ENCODE measurements at places on chromosomes 11 and 22.

DNA sequence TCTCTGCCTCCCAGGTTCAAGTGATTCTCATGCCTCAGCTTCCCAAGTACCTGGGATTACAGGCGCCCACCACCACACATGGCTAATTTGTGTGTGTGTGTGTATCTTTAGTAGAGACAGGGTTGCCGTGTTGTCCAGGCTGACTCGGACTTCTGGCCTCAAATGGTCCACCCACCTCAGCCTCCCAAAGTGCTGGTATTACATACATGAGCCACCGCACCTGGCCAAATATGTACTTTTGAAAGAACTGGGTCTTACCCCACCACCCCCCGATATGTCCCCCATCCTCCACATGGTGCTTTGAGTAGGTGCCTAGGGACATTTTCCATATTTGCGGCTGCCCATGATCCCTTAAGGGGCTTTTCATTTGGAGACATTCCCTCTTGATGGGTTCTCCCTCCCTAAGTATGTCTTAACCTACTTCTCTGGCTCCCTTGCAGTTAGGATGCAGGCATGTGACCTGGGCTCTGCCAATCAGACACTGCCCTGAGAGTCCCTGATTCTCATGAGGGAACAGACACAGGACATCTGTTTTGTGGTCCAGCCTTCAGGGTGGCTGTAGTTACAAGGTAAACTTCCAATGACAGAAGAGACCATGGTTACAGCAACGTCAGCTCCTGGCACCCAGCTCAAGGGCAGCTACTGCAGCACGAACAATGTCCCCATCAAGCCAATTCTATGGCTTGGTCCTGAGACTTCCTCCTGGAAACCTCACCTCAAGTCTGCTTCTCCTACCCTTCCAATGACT lies 48.4 kb downstream of the CHST1 start:
- no peak for DNase-seq

- no peak for DNase-seq
These were observed 47.2 kb downstream of the BUD13 start for GRCh38 chr11:116725434-116726221.

- DNase-seq = no peak
These were observed 4.7 kb upstream of the C11orf86 start for GRCh38 chr11:66970371-66970806.

GRCh38 chr11:120564573-120565311 lies 53.2 kb downstream of the GRIK4 start:
- DNase-seq = peak; percentile 37

DNA sequence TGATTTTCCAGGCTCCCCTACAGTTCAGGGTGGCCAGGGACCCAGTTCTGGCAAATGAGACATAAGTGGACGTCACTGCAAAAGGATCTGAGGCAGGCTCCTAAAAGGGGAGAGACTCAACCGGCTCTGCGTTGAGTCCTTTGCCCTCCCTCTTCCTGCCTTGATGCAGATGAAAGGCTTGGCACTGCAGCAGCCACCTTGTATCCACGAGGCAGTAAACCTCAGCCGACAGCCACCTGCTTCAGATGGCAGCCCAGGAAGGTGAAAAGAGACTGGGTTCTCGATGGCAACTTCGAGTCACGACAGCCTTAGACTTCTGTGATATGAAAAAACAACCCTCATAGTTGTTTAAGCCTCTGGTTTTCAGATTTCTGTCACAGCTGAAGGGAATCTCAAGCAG lies 14.7 kb upstream of the TREH start:
- DNase-seq = no peak

- DNase-seq = no peak
These were observed 17.7 kb upstream of the ADORA2A start for GRCh38 chr22:24409707-24410106.

DNA sequence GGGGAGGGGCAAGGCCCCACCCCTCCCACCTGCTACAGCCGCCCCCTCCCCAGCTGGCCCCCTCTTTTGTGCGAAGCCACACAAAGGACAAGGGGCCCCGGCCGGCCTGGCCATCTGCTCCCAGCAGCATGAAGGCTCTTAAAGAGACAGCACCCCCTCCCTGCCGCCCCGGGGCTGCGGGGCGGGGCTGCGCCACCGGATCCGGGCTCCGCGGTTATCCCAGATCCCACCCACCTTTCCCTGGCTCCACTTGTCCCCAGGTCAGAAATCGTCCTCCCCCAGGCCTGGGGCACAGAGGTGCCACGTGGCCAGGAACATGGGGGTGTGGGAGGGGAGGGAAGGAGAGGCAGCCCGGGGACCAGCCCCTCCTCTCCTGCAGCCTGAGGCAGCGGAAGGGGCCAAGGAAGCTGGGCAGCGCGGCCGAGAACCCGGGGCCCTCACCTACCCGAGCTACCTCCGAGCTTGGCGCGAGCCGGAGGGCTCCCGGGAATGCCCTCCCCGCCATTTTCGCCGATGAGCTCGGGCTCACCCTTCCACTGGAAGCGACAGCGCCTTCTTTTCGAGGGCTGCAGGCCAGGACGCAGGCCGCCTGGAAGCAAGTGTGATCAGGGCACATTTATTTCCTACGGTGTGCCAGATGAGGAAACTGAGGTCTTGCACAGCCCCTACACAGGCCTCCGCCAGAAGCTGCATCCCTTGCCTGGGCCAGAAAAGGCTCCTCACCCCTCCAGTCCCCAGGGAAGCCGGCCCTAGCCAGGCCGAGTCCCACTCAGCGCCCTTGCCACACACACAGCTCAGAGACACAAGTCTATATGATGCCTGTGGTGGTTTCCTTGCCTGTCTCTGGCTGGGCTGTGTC lies 2.5 kb upstream of the RCOR2 start:
- no peak for DNase-seq

GRCh38 chr11:67314218-67314617 lies 10.9 kb downstream of the SSH3 start:
- DNase-seq = peak; percentile 39

DNA sequence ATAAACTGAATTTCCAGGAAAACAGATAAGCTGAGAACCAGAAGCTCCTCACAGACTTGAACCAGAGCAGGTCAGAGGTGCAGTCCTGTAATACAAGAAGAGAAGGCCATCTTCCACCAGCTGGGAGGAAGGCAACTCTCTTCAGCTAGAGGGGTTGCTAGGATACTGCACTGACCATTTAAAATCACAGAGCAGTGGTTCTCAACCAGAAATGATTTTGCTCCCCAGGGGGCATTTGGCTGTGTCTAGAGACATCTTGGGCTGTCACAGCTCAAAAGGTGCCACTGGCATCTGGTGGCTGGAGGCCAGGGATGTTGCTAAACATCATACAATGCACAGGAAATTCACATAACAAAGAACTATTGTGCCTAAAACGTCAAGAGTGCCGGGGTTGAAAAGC lies 17.2 kb downstream of the OPCML start:
- DNase-seq = no peak

DNA sequence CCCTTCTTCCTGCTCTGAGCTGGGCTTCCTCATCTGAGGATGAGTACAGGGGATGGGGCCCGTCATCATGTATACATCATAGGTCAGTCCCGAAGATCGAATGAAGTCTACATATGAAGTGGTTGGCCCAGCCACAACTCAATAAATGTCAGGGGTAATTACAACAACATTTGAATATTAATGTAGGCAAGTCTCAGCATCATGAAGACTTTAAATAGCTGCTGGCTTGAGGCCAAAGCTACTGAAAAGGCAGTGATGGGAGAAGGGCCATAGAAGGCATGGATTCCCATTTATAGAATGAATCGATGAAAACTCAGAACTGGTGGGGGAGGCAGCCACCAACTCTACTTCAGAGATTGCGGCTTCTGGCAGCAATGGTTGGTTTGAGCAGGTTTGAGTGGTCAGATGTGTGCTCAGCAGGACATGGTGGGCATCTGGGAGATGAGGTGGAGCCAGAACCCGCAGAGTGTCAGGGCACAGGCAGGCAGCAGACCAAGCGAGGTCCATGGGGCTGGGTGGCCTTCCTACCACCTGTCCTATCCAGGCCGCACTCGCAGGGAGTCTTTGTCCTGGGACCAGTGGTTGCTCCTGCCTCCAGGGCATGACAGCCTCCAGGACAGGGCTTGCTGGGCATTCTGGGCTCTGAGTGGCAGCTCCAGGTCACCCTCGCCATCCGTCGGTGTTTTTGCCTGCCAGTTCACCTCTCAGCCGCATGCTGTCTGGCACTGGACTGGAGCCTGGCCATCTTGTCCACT lies 919.1 kb downstream of the TBC1D22A start:
- DNase-seq = no peak

DNA sequence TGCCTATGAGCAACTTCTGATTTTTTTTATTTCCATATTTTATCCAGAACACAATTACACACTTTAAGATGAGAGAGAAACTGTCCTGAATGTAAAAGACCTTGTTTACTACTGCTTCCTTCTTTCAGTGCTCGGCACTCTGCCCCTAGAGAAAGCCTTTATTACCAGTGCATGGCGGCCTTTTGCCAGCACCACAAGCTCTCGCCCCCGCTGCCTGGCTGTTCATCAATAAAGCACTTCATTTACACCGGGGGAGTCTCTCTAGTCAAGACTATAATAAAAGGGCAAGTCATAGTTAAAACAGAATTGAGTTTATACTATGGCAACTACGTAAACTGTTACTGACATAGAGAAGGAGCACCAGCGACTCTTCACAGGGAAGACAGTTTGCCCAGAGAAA lies 259.5 kb downstream of the CADM1 start:
- DNase-seq = no peak

GRCh38 chr22:25169278-25170031 lies 30.2 kb upstream of the CRYBB3 start:
- DNase-seq = no peak

- no peak for DNase-seq
These were observed 7.0 kb downstream of the MMP10 start for GRCh38 chr11:102773386-102773785.

GRCh38 chr11:86765203-86765602 lies 35.1 kb upstream of the PRSS23 start:
- no peak for DNase-seq

- no peak for DNase-seq
These were observed 80.3 kb downstream of the ALX4 start for GRCh38 chr11:44229624-44230023.

GRCh38 chr11:126474220-126474619 lies 118.7 kb downstream of the ST3GAL4 start:
- DNase-seq = no peak

DNA sequence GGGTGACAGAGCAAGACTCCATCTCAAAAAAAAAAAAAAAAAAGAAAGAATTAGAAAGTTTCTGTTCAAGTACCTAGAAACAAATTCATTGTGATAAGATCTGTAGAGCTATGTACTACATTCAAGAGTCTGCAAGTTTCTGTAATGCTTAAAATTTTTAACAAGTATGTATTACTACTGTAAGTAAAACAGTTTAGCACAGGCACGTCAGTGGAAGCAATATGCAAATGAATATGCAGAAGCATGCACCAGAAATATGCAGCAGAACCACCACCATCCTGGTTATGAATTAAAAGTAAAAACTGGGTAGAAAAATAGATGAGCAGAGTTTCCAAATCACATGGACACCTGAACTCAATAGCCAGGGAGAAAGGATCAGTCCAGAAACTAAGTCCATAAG lies 19.3 kb downstream of the SBF2 start:
- DNase-seq = no peak

DNA sequence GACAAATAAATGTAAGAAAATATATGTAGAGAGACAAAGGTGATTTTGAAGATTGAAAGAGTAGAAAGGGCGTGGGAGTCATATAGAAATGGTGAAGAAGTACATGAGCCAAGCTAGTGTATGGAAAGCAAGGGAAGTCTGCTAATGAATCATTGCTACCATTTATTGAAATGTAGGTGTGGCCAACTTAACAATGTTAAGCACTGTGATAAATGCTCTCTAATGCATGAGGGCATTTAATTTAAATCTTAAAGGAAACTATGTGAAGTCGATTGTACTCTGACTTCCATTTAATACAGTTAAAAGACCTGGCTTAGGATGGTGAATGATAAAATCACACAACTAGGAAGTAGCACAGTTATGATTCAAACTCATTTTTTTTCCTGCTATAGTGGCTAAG lies 219.9 kb downstream of the CASP12 start:
- DNase-seq = no peak

GRCh38 chr11:15336021-15336420 lies 221.3 kb downstream of the INSC start:
- DNase-seq = no peak

DNA sequence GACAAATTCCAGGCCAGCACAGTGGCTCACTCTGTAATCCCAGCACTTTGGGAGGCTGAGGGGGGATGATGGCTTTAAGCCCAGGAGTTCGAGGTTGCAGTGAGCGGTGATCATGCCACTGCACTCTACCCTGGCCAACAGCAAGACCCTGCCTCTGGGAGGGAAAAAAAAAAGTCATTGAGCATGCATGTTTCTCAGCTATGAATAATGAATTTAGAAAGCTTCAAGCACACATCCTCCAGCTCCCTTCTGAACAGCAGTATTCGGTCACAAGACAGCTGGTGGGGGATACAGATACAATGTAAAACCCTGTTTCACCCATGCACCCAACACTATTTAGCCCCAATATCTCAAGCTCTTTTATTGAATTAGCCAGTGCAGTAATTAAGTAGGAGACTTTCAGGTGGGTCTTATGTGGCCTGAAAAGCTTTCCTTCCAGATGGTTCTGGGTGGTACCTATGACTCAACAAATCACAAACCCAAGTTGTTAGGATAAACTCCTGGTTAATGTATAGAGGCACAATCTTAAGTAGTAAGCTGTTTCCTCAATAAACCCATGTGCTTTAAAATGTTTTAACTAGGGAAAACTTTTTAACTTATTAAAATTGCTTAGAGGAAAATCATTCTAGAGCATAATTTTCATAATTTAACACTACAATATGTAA lies 13.4 kb downstream of the PRDM10 start:
- no peak for DNase-seq

DNA sequence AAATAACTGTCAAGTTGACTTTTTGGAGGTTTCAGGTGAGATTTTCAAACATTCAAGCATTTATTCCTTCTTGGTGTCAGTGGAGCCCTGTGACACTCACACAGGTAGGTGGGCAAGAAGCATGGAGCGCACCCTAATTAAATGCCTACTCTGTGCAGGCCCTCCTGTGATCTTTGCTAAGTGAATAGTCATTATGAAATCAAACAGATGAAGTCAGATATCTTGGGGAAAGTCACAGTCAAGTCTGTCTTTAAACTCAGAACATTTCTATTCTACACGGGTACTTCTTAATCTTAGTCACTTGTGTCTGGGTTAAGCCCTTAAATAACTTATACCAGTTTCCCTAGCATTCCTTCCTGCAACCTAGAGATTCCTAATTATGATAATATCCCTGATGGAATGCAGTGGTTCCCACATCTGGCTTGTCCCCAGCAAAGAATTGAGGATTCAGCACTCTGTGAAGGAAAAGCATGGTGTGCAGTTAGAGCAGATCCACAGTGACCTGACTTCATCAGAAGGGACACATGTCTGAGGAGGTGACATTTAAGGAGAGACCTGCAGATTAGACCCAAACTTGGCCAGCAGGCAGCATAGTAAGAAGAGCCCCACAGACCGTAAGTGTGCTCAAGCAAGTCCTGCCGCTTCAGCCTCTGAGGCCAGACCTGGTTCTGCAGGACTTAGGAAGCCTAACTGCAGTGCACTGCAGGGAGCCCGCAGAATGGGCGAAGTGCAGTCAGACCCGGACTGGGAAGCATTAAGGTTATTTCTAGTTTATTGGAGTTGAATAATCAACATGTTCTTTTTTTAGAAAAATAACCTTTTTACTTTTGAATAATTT lies 85.3 kb upstream of the GAL start:
- DNase-seq = no peak

GRCh38 chr22:21611210-21611977 lies 18.4 kb downstream of the YDJC start:
- no peak for DNase-seq

- no peak for DNase-seq
These were observed 144.1 kb downstream of the BBOX1 start for GRCh38 chr11:27184458-27185312.

GRCh38 chr11:79404325-79404724 lies 36.5 kb downstream of the TENM4 start:
- no peak for DNase-seq
